Stimulated activated naive CD4-positive, alpha-beta T cell (primary cell): ENCODE measurements at places on chromosomes 11 and 22.

DNA sequence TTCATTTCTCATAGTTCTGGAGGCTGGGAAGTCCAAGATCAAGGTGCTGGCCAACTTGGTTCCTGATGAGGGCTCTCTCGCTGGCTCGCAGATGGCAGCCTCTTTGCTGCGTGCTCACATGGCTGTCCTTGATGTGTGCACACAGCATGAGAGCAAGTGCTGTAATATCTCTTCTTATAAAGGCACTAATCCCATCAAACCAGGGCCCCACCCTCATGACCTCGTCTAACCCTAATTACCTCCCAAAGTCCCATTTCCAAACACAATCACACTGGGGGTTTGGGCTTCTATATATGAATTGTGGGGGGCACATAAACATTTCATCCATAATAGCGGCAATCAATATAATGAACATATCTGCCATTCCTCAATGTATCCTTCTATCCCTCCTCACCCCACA is 1062.1 kb downstream of the BRD1 start:
- DNase-seq = no peak

DNA sequence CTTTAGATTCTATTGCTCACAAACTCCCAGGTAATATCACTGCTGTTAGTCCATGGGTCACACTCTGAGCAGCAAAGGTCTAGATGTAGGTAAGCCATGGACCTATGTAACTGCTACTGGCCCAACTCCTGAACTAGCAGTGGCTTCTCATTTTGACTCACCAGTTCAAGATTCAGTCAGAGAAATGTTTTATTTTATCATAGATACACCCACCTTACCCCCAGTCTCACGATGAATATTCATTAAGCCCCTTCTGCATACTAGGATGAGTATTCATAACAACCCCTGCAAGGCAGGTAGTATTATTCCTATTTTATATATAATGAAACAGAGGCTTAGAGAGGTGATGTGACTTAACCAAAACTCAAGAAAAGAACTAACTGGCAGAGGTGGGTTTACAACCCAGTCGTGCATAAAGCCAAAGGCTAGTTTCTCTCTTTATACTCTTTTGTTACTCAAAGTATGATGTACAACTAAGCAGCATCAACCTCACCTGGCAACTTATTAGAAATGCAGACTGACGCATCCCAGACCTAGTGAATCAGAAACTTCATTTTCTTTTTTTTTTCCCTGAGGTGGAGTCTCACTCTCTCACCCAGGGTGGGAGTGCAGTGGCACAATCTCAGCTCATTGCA is 957.6 kb upstream of the CCDC90B start:
- DNase-seq = no peak

DNA sequence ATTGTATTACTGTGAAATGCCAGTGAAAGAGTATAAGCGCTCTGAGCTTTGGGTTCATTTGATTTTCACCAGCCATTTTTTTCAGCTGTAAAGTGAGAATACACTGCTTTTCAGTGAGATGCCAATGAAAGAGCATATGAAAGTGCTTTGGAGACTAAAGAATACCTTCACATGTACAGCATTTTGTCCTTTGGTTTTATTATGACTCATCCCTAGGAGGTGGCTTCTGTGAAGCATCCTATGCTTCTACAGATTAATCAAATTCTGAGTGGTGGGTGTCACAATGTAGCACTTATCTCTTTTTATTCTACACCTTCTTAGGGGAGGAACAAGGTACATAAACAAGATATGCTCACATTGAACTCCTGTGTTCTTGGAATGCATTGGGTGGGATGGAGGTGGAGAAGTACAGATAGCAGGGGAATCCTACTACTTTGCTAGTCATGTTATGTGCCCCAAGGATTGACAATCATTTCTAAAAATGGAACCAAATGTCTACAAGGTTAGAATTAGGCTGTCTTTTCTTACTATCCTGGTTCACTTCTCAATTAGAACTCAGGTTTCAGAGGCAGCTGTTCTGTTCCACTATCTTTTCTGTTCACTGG is 18.7 kb downstream of the TRIM44 start:
- no peak for DNase-seq

DNA sequence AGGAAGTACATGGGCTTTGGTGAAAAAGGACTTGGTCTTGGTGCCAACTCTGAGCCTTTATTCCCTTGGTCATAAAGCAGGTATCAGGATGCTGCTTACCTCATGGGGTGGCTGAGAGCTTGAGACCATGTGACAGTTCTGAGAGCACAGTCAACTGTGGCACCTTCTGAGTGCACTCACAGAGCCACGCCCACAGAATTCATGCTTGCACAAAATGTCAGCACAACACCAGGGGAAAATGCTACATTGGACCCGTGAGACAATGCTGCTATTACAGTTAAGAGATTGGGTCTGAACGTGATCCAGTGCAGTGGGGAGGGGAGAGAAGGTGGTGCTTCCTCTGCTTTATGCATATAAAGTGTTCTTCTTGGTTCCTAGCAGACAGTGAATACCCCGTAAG is 79.5 kb upstream of the SPON1 start:
- no peak for DNase-seq

GRCh38 chr11:79168530-79169110 is 272.2 kb downstream of the TENM4 start:
- no peak for DNase-seq

- no peak for DNase-seq
Observed at GRCh38 chr11:74220376-74220775, 49.3 kb downstream of the PPME1 start.

GRCh38 chr22:21450858-21451353 is 16.3 kb upstream of the TMEM191C start:
- DNase-seq = no peak

- DNase-seq = no peak
Observed at GRCh38 chr22:39236321-39237317, 8.2 kb downstream of the PDGFB start.

- no peak for DNase-seq
Observed at GRCh38 chr22:48179571-48180546, 1417.4 kb downstream of the TBC1D22A start.

DNA sequence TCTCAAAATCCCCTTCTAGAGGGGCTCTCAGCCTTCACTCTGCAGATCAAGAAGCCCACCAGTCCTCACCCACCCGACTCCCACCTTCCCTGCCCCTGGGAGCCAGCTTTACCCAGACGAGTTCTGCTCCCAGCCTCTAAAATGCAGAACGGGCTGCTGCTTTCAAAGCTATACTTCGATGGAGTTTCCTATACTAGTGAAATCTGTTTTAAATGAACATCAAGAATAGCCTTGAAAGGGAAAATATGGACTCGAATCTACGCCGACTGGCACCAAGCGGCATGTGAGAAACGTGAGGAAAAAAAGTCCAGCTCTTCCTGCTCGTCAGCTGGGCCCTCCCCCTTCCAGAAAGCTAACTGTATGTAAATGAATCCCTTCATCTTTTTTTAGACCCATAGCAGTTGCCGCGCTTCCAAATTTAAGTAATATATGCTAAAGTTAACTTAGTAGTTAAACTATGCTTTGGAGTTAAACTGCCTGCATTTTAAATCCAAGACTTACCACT is 211.7 kb downstream of the NTM start:
- no peak for DNase-seq

GRCh38 chr22:41862530-41863266 is 29.8 kb downstream of the SREBF2 start:
- DNase-seq = no peak

DNA sequence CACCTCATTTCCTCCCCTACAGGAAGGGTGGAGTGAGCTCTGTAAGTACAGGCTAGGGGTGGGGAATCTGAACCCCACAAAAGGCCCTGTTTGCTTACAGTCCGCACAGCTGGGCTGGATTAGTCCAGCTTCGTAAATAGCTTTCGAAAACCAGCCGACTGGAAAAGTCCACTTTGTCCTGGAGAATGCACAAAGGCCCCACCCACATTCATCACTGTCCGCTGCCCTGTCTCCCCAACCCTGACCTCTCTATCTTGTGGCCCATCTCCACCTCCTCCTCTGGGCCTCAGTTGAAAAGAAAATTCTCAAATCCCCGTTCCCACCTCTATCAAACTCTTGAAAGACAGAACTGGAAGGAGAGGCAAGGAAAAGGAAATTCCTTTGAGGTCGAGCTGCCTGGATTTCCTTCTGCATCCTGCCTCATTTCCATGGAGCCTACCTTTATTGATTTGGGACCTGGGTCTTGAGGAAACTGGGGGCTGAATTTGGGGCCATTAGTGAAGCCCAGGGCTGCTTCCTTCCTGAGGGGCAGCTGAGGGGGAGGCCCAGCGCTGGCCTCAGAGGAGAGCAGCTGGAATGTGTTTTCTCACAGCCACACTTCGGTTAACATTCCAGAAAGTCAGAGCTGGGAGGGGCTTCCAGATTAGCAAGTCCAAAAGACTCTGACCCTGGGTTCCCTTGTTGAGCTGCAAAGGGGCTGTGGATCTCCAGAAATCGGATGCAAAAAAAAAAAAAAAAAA is 147.6 kb downstream of the FBXO7 start:
- no peak for DNase-seq

GRCh38 chr11:132051704-132052103 is 681.3 kb downstream of the NTM start:
- no peak for DNase-seq

DNA sequence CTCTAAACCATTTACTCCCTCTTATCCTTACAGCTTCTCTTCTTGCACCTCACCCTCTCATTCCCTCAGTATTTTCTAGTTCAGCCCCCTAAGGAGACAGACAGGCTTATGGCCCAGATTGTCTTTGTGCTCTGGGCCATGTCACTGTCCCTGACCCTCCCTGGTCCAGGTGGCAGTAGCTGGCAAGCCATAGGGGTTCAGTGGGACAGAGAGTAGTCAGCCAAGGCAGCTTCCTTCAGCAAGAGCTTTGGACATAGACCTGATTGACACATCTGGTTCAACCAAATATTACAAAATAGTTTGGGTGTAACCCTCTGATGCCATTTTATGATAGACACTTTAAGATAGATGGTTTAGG is 53.9 kb downstream of the NCAM1 start:
- no peak for DNase-seq

- no peak for DNase-seq
Observed at GRCh38 chr11:12237381-12237784, 127.0 kb downstream of the MICAL2 start.

DNA sequence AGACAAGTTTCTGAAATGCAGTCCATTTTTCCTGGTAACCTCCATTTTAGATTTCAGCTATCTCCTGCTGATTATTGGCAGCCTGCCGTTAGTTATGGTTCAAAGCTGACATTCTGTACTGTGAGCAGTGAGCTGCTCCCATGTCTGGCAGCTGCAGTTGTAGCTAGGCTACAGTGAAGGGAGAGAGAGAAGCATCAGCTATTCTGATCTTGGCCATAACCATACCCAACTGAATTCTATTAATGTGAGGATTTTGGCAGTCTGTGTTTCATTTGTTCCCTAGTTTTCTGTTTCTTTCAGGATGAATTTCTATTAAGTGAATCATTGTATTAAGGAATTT is 33.4 kb downstream of the SIK2 start:
- no peak for DNase-seq
